Cortex of kidney (tissue), 1 donor: ENCODE measurements at places on chromosomes 6 and 20.

DNA sequence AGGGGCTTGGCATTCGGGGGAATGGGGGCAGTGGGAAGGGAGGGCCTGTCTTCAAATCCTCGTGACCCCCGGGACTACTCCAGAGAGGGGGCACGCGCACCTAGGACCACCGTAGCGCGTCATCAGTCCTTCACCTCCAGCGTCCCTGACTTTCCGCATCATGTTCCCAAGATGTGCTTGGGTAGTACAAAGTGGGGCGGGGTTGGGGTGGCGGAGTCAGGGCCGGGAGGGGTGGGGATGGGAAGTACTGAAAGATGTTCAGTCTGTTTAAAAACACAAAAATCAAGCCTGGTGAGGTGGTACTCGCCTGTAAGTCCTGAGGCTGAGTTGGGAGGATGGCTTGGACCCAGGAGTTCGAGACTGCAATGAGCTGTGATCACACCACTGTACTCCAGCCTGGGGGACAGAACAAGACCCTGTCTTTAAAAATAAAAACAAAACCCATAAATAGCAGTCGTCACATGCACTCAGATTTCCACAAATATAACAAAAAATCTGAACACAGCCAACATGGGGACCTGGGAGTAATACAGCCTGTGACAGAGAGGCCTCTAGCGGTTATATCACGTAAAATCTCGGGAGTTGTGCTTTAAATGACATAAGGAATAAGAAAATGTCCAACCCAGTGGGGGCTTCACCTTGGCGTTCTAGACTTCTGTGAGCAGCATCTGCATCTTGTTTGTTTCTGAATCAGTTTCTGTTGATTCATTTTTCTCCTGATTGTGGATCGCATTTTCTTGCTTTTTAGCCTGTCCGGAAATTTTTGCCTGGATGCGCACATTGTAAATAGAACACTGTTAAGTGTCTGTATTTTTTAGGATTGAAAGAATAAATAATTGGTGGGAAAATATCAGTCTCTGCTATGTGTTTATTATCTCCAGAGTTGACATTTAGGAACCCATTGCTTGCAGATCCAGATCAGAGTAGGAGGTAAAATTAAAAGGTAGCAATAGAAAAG, 698 bp upstream of the LRP11 start:
- DNase-seq: no peak

GRCh38 chr6:118171852-118172251, 264.8 kb downstream of the SLC35F1 start:
- DNase-seq: no peak

- DNase-seq: no peak
These were observed 46.1 kb downstream of the FKBP5 start for GRCh38 chr6:35642471-35643161.

GRCh38 chr6:48194596-48195295, 83.7 kb upstream of the PTCHD4 start:
- DNase-seq: no peak

DNA sequence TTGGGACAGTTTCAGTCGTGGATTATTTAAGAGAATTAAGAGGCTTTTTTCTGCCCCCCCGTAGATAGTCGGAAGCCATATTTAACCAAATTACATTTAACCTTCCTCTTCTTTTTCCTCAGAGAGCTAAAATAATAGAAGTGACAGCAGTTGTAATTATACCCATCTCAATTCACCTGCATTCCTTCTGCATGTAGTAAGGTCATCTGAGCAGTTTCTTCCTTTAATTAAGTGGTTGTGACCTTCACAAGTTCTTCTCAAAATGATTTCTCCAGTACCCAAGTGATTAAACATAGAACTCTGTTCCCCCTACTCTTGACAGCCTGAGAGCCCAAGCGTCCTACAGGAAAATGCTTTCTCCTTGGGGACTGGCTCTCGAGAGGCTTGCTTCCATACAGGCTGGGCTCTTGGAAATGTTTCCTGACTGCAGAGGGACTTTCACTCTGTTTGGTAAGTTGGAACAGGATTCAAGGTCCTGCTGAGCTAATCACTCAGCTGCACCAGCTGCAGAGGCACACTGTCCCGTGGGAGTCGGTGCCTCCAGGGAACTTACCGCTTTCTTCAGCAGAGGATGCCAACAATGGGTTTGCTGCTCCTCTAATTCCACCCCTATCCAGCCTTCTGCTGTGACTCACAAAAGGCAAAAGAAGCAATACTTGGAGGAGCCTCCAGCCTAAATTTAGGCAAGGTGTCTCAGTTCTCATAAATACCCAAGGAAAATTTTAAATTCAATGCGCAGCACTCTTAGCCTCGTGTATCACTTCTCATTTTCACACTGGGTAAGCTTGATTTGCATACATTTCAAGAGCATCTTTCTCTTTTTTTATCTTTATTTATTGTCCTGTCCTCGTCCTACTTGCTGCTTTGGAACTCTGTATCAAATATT, 414.9 kb downstream of the KIF16B start:
- DNase-seq: no peak
